ENCODE measurements at places on chromosomes 5 and 9. TPM values are rescaled to one million over a fixed set of nuclear protein-coding genes. Genes with fewer than 3 reads are reported as not detected.
A peak's percentile ranks its signal among the peaks of the same experiment; 100 is the strongest.

- DNase-seq, result no peak
These were observed 13.5 kb upstream of the MELK start for GRCh38 chr9:36559036-36559695.

DNA sequence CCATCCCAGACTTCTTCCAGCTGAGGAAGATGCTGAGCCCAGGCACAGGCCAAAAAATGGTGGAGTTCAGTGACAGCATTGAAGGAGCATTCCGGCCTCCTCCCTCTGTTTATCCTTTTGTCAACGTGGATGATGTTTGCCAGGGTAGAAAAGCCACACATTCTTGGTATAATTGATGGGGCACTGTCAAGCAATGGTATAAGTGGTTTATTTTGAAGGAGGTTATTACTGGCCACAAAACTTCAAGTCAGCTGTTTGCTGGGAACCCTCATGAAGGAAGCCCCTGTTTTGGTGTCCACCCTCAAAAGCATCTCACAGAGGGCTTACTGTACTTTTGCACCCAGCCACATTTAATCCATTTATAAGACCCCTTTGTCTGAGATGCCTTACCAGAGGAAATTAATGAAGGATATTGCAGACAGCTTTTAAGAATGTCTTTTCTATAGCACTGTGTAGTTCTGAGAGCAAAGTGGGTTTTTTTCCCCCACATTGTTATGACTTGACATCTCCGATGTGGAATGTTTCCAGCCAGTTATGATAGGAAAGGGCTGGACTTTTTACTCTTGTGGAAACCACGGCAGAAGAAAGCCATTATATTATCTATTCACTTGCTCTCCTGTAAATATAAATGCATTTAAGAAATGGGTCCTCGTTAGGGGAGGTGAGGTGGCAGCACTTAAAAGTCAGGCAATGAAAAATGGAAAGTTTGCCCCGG, 95.5 kb upstream of the SPATA31D4 start:
- no peak for DNase-seq

GRCh38 chr5:135497971-135498636, 37.7 kb downstream of the NEUROG1 start:
- DNase-seq, result no peak

- peak; percentile 15 for DNase-seq
These were observed 453.3 kb downstream of the KDM4C start for GRCh38 chr9:7210854-7211637.

- DNase-seq, result no peak
These were observed 6.7 kb downstream of the CDC37L1 start for GRCh38 chr9:4686112-4686511.

GRCh38 chr5:73160239-73160671, 12.7 kb upstream of the TMEM174 start:
- no peak for DNase-seq

DNA sequence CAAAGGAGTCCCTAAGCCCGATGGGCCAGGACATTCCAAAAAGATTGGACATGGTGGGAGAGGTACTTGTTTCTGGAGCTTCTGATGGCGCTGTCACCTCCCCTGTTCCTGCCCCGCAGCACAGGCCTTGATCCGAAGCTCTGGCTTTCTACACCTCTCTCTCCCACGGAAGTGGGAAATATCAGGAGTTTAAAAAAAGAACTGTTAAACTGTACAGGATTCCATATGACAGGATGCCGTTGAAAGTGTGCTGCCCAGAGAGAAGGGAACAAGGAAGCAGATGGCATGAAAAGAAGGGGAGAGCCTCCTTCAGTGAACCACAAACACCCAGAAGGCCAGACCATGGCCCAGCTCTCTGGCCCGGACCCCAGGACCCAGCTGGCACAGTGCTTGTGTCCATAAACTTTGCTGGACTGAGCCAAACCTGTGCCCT, 26.8 kb upstream of the SLC2A8 start:
- no peak for DNase-seq

GRCh38 chr5:36662291-36662851, 56.0 kb downstream of the SLC1A3 start:
- no peak for DNase-seq

GRCh38 chr9:26210338-26210851, 532.2 kb upstream of the TUSC1 start:
- DNase-seq, result peak; percentile 41

GRCh38 chr5:63960646-63961045, 1.6 kb downstream of the HTR1A start:
- DNase-seq, result no peak

DNA sequence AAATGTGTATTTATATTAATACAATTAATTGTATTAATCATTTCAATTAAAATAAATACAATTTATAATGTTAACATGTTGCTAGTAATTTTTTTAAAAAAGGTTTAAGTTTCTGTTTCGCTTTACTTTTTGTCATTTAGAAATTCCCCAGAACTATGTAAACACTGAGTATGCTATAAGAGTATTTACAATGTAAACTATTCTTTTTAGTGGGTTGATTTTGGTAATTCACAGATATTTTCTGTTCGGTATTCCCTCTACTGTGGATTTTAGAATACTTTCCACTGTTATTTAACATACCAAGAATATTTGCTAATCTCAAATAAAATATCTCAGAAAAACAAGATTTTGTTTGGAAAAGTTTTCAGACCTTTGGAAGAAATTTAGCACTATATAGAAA, 1564.4 kb downstream of the EFNA5 start:
- DNase-seq, result no peak

DNA sequence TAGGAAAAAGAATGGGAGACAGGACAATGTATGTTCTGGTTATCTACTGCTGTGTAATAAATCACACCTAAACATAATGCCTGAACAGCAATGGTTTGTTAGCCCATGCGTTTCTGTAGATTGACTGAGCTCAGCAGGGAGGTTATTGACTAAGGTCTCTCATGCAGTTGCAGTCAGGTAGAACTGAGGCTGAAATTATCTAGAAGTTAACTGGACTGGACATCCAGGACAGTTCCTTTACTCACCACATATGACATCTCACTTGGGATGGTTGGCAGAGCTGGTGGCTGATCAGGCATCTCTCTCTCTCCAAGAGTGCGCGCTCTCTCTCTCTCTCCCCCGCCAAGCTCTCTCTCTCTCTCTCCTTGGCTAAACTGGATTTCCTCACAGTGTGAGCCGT, 8.9 kb upstream of the FOXB2 start:
- DNase-seq, result no peak

- DNase-seq, result peak; percentile 45
These were observed 10.8 kb upstream of the IFNA2 start for GRCh38 chr9:21395778-21396717.

DNA sequence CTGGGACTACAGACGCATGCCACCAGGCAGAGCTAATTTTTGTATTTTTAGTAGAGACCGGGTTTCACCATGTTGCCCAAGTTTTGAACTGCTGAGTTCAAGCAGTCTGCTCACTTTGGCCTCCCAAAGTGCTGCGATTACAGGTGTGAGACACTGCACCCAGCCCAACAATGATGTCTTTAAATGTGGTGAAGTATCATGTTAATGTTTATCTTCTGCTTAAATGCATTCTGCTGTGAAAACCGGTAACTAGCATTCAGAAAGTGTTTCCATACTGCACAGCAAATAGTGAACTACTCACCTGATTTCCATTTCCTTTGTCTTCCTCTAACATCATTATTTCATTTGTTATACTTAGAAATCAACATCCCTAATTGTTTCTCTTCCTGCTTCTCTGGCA, 264.0 kb upstream of the ITGA1 start:
- no peak for DNase-seq

GRCh38 chr5:133401731-133402347, 210.5 kb downstream of the FSTL4 start:
- no peak for DNase-seq

DNA sequence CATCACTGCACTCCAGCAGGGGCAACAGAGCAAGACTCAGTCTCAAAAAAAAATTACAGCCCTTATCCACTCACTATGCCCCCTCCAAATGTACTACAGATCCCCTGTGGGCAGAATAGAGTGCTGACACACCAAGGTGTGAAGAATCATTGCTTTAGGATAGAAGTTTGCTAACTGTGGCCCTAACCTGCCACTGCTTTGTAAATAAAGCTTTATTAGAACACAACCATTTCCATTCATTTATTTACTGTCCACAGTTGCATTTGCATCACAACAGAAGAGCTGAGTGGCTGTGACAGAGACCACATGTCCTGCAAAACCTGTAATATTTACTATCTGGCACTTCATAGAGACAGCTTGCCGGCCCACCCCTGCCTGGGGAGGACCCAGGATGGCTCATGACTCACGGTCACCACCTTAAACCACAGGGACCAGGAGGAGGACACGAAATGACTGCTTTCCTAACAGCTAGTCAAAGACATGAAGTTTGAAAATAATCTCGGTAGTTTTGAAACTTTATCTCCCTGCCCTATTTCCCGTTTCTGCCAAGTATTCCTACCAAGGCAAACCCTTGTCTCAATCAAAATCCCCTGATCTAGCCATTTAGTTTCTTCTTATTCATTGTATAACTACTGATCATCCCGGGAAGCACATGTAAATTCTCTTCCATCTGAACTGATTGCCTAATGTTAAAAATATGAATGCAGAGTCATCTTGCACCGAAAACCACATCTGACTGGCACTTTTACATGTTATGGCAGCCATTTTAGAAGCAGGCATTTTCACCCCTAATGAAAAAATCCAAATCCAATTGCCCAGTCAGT, 206.1 kb downstream of the SLIT3 start:
- no peak for DNase-seq

DNA sequence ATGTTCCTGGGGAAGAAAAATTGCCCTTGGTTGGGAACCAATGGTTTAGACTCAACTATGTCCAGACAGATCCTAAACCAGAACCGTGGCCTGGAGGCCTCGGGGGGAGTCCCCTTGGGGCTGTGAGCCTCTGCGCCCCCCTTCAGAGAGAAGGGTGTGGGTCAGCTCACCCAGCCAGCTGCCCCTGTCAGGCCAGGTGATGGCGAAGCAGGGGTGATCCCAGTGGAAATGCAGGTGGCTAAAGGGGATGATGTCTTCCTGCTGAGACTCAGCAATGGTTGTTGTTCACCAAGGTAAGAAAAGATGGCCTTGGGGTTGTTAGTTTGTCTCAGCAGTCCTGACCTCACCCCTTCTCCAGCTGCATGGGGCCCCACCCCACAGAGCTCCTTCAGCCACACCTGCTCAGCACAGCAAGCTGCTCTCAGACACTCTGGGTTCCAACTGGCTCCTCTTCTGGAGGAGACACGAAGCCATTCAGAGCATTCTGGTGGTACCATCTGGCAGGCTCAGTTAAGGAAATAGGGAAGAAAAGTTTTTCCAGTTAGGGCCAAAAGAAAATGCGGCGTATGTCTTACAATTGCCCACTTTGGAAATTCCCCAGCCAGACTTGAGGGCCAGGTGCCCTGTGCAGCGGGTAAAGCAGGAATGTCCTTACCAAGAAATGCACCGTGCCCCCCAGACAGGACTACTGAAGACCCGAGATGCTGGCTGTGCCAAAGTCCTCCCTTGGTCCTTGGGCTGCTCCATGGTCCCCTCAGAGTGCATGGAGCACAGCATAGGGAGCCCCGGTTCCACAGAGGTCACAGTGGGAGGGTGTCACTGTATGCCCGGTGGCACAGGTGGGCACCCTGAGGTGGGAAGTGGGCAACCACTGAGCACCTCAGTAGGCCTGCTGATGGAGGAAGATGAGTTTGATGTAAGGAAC, 90.2 kb downstream of the NSUN2 start:
- DNase-seq, result no peak

DNA sequence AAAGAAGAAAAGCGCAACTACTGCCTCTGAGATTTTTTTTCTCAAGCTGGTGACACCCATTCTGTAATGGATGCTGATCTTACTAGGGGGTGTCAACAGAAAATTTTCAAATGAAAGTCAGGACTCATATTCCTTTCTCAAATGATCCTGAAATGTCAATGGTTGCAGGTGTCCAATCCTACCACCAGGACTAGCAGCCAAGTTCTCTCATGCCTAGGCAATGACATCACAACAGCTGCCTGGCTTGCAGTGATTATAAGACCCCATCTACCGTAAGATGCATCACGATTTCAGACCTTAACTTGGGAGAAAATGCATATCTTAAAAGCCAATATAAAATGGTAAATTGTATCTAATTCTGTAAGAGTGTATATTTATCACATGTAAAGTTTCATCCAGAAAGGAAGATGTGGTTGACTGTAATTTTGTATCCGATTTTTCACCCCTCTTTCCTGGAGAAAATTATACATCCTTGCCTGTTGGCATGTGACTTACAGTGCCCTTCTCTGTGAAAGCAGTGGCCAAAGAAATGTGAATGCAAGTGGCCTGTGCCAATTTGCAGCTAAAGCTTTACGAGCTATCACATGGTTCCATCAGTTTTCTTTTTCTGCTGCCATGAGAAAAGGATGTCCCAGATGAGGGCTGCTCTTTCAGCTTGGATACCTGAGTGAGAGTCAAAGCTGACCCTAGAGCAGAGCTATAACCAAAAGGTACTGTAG, 104.4 kb downstream of the DENND1A start:
- no peak for DNase-seq

GRCh38 chr5:95786821-95787418, 35.6 kb downstream of the GLRX start:
- no peak for DNase-seq

DNA sequence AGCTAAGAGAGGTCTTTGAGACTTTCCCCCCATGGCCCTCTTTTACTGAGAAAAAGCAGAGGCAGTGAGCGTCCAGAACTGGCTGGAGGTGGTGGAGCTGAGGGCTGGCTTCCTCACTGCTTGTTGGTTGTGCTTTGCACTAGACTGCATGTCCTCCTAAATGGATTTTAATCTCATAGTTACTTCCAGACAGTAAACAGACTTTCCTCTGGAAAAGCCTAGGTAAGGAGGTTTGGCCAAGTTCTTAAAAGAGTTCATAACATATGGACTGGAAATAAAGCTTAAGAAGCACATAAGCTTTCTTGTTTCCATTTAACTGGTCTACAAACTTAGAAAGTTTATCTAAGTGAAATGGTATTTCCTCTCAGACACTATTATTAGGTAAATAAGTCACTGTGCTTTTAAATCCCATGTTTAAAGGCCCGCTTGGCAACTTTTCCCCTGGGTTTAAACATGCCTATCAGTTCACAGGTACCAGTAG, 2.0 kb downstream of the ASPN start:
- DNase-seq, result no peak

Gene TSSK1B
- polyA plus RNA-seq, result 0.16 TPM

Gene SNCAIP
- 23.5 TPM for polyA plus RNA-seq

Gene LHX2
- polyA plus RNA-seq, result 0.22 TPM

Gene PKN3
- polyA plus RNA-seq, result 13.0 TPM

Gene AK8
- polyA plus RNA-seq, result 4.5 TPM

Gene IFNA21
- 0.17 TPM for polyA plus RNA-seq

Gene TPD52L3
- not detected for polyA plus RNA-seq

Gene ZNF366
- 4.1 TPM for polyA plus RNA-seq

Gene SLC35D2
- polyA plus RNA-seq, result 42.8 TPM

Gene SPINK7
- 0.37 TPM for polyA plus RNA-seq

Gene LHX3
- not detected for polyA plus RNA-seq

Gene NUTM2F
- polyA plus RNA-seq, result not detected

Gene TAF11L11
- polyA plus RNA-seq, result not detected

Measured in renal pelvis (tissue), 12 donors.